Activated CD4-positive, alpha-beta T cell treated with anti-CD3 and anti-CD28 coated beads for 4 hours (primary cell): ENCODE measurements at places on chromosomes 6 and 20.

DNA sequence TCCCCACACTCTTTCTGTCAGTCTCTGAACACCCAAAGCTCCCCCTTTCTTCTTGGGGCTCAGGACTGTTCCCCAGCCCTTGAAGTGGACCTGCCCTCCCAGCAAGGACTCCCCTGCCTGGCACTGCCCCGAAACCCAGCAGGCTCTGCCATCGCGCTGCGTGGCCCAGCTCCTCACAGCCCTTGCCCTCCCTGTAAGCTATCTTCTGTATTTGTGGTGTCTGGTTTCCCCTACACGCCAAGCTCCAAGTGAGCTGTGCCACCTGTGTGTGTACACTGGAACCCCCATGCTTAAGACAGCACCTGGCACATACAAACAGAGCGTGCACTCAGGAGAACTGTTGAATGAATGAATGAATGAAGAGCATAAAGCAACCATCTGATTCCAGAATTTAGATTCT is 57.7 kb downstream of the TMEM242 start:
- no peak for DNase-seq

DNA sequence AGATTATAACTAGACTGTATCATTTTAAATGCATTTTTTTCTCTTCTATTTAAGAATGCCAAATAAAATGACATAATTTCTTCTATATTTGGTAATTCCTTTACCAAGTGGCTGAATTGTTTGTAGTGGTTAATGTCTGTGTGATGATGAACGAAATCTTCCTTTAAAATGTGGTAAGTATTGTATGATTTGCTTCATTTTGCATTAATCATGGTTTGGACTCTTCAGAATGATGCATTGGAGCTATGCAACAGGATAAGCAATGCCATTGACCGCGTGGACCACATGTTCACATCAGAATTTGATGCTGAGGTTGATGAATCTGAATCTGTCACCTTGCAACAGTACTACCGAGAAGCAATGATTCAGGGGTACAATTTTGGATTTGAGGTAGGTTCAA is 99.6 kb downstream of the MAP3K4 start:
- no peak for DNase-seq

- DNase-seq = no peak
Observed at GRCh38 chr6:3571836-3572235, 115.0 kb upstream of the SLC22A23 start.

- no peak for DNase-seq
Observed at GRCh38 chr6:25402125-25402524, 123.0 kb downstream of the CARMIL1 start.

GRCh38 chr20:61668065-61668650 is 397.5 kb downstream of the TAF4 start:
- no peak for DNase-seq

DNA sequence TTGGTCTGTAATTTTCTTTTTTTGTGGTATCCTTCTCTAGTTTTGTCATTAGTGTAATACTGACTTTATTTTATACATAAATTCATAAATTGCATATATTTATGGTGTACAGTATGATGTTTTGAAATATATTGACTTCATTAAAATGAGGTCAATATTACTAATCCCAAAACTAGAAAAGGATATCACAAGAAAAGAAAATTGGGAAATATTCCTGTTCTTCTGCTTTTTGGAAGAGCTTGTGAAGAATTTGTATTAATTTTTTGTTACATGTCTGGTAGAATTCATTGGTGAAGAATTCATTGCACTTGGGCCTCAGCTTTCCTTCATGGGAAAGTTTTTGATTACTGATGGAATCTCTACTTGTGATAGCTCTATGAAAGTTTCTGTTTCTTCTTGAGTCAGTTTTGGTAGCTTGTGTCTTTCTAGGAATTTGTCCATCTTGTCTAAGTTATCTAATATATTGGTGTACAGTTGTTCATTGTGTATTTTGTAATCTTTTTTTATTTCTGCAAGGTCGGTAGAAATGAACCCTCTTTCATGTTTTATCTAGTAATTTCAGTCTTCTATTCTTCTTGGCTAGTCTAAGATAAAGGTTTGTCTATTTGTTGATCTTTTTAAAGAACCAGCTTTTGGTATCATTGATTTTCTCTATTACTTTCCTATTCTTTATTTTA is 11.3 kb upstream of the ZNF451 start:
- no peak for DNase-seq

GRCh38 chr6:52573295-52573694 is 3.6 kb downstream of the TRAM2 start:
- no peak for DNase-seq

- DNase-seq = no peak
Observed at GRCh38 chr20:35870541-35871258, 83.6 kb downstream of the SCAND1 start.

GRCh38 chr6:166203003-166203640 is 35.5 kb upstream of the TBXT start:
- no peak for DNase-seq
